ENCODE measurements at places on chromosomes 2 and 18.

DNA sequence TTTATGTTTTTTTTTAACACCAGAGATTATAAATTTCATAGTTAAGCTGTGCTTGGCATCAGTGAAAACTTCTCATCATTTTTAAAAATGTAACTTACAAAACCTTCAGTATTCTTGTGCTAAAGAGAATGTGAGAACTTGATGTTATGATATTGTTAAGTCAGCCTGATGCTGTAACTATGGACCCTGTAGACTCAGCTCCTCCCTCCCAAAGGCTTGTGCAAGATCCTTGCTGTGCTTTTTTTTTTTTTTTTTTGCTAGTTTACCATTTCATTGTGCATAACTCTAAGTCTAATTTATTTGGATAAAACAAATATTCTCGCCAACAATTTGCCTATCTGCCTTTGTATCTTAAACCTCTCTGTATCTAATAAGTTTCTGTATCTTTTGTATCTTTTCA, 12.9 kb upstream of the TFPI start:
- no peak for DNase-seq

- DNase-seq = no peak
Observed at GRCh38 chr18:8629602-8630001, 20.4 kb downstream of the RAB12 start.

- DNase-seq = no peak
Observed at GRCh38 chr18:27803957-27804356, 373.0 kb downstream of the CDH2 start.

- DNase-seq = no peak
Observed at GRCh38 chr2:127581516-127582490, 46.3 kb downstream of the MYO7B start.

GRCh38 chr2:146317959-146318358, 1526.9 kb upstream of the ACVR2A start:
- no peak for DNase-seq

GRCh38 chr2:48124592-48124991, 218.3 kb upstream of the FBXO11 start:
- DNase-seq = no peak

DNA sequence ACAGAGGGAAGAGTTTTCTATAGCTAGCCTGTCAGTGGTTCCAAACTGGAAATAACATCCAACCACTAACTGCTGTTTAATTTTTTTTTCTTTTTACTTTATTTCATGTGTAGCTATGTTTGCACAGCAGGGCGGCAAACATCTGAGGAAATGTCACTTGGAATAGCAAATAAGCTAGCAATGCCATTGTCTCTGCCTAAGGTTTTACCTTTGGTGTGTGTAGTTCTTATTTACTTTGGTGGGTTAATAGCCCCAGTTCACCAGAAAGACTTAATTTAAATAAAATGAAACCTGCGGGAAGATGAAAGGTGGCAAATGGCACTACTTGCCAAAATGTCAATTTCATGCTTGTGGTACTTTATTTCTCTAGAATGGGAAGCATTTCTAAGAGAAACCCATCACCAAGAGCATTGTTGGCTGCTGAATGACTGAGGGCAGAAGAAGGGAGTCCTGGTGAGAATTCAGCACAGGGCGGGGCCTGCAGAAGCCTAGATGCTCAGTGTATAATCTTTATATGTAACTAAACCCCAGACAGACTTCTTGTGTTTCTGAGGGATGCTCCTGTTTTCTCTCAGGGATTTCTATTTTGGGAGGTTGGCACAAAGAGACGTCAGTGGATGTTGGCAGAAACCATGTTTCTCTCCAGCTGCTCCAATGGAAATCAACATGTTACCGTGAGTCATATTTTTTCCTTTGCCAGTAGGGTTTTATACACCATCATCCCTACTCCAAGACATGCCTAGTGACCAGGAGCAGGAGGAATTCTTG, 300.4 kb upstream of the NT5C1B start:
- no peak for DNase-seq

GRCh38 chr2:206176121-206176520, 16.4 kb downstream of the EEF1B2 start:
- no peak for DNase-seq

DNA sequence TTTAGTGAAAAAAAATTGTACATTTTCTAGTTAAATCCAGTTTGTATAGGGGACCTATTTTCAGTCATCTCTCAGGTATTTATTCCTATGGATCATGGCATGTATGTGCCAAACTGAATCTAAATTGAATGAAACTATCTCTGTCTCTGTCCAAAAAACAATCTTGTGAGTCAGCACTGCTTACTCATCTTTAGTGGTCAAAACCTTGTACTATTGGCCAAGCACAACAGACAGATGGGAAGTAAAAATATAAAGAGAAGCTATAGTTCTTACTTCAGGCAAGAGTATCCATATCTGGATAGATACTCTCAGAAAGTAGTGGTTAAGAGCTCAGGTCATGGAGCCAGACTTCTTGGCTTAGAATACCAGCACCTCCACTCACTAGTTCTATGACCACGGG, 76.0 kb upstream of the KLHL14 start:
- no peak for DNase-seq
